ENCODE measurements at places on chromosomes 4 and X. TPM values are rescaled to one million over a fixed set of nuclear protein-coding genes. Genes with fewer than 3 reads are reported as not detected.

FMR1NB gene
- not detected for total RNA-seq

TMEM35A gene
- total RNA-seq: not detected

DYNLT3 gene
- total RNA-seq: 27.5 TPM

ATP1B4 gene
- not detected for total RNA-seq

NXF2 gene
- not detected for total RNA-seq

DNA sequence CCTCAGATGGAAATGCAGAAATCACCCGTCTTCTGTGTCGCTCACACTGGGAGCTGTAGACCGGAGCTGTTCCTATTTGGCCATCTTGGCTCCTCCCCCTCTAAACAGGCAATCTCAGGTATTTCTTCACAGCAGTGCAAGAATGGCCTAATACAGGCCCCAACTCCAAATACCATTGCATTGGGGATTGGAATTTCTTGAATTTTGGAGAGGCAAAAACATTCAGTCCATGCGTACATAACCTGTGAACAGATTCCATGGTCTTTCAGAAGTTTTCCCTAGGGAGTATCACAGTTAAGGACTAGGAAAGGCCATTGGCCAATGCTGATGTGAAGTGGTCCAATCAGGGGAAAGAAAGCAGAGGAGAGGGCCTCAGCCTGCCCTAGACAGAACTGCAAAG lies 128.2 kb upstream of the NOCT start:
- no peak overlapping the region for H3K27ac ChIP-seq
- no peak for DNase-seq
- H3K4me1 ChIP-seq: no peaks in the 10 kb centered on the region
- no peak overlapping the region for H3K4me3 ChIP-seq
- no peaks in the 10 kb centered on the region for H3K36me3 ChIP-seq

DNA sequence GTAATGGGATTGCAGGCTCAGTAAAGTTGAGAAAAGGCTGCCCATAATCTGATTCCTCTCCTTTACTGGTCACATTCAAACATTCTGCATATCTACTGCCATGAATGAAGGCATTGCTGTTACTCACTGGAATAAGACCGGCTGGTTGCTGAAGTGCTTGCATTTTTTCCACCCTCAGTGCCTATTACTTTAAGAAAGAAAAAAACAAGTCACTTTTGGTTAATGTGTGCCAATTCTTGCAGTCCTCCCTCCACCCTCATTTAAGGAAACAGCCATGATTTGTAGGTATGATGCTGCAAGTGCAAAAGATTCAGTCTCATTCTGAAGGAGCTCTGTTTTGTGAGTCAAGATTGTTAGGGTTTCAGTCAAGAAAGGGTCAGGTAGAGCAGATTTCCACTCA lies 94.9 kb downstream of the EMCN start:
- H3K4me3 ChIP-seq: no peak overlapping the region
- no peaks in the 10 kb centered on the region for H3K4me1 ChIP-seq
- H3K27me3 ChIP-seq: no peaks in the 10 kb centered on the region
- H3K27ac ChIP-seq: no peak overlapping the region
- no peaks in the 10 kb centered on the region for H3K36me3 ChIP-seq

- H3K27ac ChIP-seq: no peak overlapping the region
- H3K4me3 ChIP-seq: no peak overlapping the region
- DNase-seq: no peak
- no peaks in the 10 kb centered on the region for H3K4me1 ChIP-seq
- H3K27me3 ChIP-seq: no peaks in the 10 kb centered on the region
These were observed 368.1 kb downstream of the EPHA5 start for GRCh38 chr4:65302145-65302544.

- no peak for DNase-seq
- no peaks in the 10 kb centered on the region for H3K36me3 ChIP-seq
- H3K4me3 ChIP-seq: no peak overlapping the region
- H3K27ac ChIP-seq: no peak overlapping the region
These were observed 1316.3 kb downstream of the STIM2 start for GRCh38 chr4:28176942-28177341.

DNA sequence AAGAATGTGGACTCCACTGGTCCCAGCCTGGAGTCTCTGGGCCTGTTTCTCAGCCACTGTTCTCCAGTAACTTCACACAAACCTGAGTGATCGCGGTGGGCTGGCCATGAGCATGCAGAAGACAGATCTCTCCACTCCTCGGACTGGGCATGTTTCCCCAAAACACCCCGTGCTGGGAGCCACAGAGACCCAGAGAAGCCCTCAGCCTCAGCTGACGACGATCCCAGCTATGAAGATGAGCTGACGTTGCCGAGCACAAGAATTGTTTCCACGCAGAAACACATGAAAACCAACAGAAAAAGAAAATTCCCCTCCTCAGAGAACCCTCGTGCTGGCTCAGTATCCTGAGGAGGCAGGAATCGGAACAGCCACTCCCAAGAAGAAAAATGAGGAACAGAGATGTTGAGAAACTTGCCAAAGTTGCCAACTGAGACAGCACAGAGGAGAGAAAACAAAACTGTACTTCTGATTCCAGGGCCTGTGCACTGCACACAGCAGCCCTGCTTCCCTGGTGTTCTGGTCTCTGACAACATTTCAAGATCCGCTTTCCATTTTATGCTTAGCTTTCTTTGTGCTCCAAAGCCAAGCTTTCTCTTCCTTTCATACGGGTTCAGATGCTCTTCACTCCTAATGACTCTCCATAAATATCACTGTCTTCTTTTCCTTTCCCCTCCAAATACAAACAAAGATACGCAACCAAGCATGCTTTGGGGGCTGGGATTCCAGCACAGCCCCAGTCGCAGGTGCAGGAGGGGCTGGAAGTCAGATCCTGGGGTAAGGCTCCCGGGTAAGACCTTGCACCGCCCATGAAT lies 81.4 kb downstream of the IRF2 start:
- H3K27ac ChIP-seq: no peak overlapping the region
- peaks cover 82% of the 10 kb centered on the region for H3K36me3 ChIP-seq
- H3K4me3 ChIP-seq: no peak overlapping the region
- peaks cover 21% of the 10 kb centered on the region for H3K4me1 ChIP-seq
- no peak for DNase-seq

DNA sequence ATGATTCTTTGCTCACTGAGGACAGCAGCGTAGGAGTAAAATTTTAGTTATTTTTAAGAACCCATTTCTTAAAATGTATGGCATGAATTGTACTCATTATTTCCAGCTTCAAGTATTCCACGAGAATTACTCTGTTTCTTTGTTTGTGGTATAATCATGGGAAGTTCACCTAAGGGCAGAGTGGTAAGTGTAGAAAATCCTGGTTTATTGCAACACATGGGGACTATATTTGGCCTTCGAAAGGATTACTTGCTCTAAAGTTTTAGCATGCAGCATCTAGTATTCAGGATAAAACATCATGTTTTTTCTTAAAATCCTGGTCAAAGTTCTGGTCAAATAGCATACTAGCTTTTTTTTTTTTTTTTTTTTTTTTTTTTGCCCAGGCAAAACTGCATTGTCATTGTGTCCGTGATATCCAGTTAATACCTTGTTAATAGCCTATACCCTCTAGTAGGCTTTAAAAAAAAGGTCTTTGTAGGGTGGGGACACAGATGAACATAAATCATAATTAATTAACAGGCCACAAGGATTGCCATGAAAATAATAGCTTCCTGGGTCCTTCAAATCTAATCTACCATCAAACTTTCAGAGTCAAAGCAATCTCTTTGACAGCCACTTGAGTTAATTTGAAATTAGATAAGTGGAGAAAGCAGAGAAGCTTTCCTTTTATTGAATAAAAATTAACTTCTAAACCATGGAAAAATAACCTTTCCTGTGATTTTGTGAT lies 44.6 kb upstream of the VEGFC start:
- H3K27ac ChIP-seq: no peak overlapping the region
- H3K36me3 ChIP-seq: no peaks in the 10 kb centered on the region
- H3K4me1 ChIP-seq: no peaks in the 10 kb centered on the region
- H3K27me3 ChIP-seq: no peaks in the 10 kb centered on the region

- H3K27me3 ChIP-seq: no peaks in the 10 kb centered on the region
- no peak overlapping the region for H3K27ac ChIP-seq
- no peaks in the 10 kb centered on the region for H3K4me1 ChIP-seq
- H3K4me3 ChIP-seq: no peak overlapping the region
- no peaks in the 10 kb centered on the region for H3K36me3 ChIP-seq
- no peak for DNase-seq
These were observed 56.8 kb downstream of the PRRG1 start for GRCh38 chrX:37405956-37406355.

DNA sequence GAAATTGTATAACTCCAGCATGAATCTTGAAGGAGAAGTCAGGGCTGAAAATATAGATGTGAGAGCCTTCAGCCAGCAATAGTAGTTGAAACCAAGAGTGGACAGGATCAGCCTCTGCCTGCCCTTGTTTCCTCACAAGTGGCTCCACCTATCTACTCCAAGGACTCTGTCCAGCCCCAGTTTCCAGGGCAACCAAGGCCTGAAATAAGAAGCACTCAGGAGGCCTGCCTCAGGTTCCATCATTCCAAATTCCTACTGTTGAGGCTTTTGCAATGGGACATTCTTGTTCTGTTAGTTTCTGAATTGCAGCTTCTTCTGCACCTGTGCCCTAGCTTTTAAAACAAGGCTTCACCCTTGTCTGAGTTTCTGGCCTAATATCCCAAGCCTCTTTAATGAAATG lies 41.6 kb downstream of the TRPC5OS start:
- H3K27ac ChIP-seq: no peak overlapping the region
- no peaks in the 10 kb centered on the region for H3K4me1 ChIP-seq
- H3K36me3 ChIP-seq: no peaks in the 10 kb centered on the region
- no peaks in the 10 kb centered on the region for H3K27me3 ChIP-seq

DNA sequence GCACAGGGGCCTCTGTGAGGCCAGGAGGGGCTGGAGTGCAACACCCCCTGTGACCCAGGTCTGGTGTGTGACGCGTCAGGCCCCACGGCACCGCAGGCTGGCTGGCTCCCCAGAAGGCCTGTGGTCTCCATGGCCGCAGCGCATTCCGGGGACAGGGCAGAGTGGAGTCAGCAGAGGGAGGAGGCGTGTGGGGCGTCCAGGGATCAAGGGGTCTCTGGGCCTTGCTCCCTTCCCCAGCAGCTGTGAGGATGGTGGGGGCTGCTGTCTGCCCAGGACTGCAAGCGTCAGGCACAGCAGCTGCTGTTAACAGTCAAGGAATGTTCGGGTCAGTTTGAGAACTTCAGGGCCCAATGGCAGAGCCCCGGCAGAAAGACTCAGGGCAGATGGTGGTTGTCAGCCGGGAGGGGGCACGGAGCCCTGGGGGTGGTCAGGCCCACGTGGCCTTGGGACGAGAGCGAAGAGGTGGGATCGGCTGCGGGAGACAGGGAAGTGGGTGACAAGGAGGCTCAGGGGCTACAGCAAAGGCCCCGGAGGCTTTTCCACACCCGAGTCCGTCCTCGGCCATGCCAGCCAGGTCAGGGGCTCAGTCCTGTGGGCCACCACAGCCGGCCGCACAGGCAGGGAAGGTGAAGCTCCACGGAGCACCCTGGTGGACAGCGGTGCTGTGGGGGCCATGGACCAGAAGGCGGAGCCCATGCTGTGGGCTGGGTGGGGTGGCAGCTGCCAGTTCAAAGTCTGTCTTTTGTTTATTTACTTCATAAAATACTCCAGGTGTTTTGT lies 18.3 kb downstream of the PCGF3 start:
- no peak overlapping the region for H3K27ac ChIP-seq
- peaks cover 2% of the 10 kb centered on the region for H3K4me1 ChIP-seq
- H3K36me3 ChIP-seq: peaks cover 39% of the 10 kb centered on the region

DNA sequence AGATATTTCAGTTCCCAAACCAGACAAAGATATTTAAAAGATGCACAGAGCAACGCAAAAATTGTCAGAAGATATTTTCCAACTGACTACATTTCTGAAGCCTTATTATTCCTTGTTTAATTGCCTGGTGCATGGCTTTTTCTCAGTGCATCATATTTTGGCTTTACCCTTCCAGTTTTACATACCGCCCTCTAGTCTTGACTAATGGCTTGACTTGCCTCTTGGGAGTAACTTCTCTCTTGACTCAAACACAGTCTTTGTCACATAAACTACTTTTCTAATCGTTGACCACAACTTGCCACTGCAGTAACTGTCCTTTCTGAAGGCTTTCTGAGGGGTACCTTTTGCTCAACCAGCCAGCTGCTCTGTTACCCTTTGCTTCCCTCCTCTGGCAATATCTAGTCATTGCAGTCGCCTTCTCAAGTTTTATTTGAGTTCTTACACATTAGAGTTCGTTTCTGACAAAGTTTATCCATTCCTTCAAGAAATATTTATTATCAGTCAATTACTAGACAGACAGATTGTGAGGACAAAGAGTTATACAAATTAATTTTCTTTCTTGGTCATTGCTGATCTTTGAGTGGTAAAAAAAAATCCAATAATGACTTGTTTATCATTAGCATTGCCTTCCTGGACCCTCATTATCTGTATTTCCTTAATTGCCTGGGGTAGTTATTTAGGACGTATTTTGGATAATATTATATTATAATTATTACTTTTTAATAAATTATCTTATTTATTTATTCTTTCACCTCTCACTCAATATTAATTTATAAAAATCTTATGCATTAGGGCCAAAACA lies 506.9 kb upstream of the PCDH10 start:
- no peaks in the 10 kb centered on the region for H3K4me1 ChIP-seq
- DNase-seq: no peak
- no peaks in the 10 kb centered on the region for H3K36me3 ChIP-seq
- H3K27me3 ChIP-seq: no peaks in the 10 kb centered on the region

GRCh38 chr4:48081196-48081595 lies 52.9 kb downstream of the TXK start:
- peaks cover 77% of the 10 kb centered on the region for H3K36me3 ChIP-seq
- H3K4me1 ChIP-seq: peaks cover 13% of the 10 kb centered on the region
- DNase-seq: no peak
- H3K4me3 ChIP-seq: no peak overlapping the region

- H3K4me1 ChIP-seq: peaks cover 13% of the 10 kb centered on the region
- no peaks in the 10 kb centered on the region for H3K36me3 ChIP-seq
- H3K4me3 ChIP-seq: no peak overlapping the region
- no peak overlapping the region for H3K27ac ChIP-seq
- DNase-seq: no peak
These were observed 5.2 kb downstream of the APBB2 start for GRCh38 chr4:41209187-41209586.

- DNase-seq: no peak
- no peak overlapping the region for H3K4me3 ChIP-seq
- H3K27ac ChIP-seq: no peak overlapping the region
- no peaks in the 10 kb centered on the region for H3K36me3 ChIP-seq
These were observed 59.7 kb upstream of the BEX4 start for GRCh38 chrX:103155201-103155600.

DNA sequence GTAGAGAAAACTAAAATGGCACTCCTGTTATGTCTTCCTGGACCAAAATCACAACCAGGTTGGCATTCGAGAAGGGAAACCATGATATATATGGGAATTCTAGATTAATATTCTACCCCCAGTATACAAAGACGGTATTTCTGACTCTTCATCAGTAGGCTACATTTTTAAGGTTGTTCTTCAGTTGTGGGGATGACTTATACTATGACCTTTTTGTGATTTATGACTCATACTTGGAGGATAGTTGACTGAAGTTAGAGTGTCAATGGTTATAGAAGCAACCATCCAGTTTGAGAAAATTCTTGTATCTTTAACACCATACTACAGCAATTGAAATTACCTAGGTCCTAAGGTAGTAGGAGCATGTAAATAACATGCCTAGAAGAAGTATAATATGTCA lies 49.8 kb upstream of the CYSLTR1 start:
- no peak overlapping the region for H3K27ac ChIP-seq
- DNase-seq: no peak

- H3K4me3 ChIP-seq: no peak overlapping the region
- H3K36me3 ChIP-seq: peaks cover 5% of the 10 kb centered on the region
- H3K27ac ChIP-seq: no peak overlapping the region
- peaks cover 36% of the 10 kb centered on the region for H3K4me1 ChIP-seq
These were observed 348.7 kb upstream of the KLF3 start for GRCh38 chr4:38315286-38315685.

Measured in activated naive CD8-positive, alpha-beta T cell treated with anti-CD3 and anti-CD28 coated beads, Interleukin-2, amount 10 ng/mL, durations not matched to agents 7 days and 5 days (primary cell).